Immature natural killer cell (primary cell): ENCODE measurements at places on chromosomes 5 and 9. TPM values are rescaled to one million over a fixed set of nuclear protein-coding genes. Genes with fewer than 3 reads are reported as not detected.
A peak's percentile ranks its signal among the peaks of the same experiment; 100 is the strongest.

DNA sequence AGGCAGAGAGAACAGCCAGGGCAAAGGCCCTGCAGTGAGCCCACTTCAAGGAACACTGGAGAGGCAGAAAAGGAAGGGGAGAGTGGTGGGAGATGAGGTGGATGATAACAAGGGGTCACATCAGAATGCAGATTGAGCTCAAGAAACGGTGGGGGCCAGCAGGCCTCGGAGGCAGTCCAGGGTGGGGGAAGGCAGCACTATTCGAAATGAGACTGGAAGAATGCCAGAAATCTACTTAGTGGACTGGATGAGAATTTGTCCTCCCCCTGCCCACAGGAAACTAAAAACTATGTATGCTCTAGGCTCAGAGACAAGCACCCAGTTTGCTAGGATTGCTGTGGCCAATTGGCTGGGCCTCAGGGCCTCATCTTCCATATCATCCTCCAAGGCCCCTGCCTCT lies 148.7 kb downstream of the ADAMTS12 start:
- no peak for DNase-seq

DNA sequence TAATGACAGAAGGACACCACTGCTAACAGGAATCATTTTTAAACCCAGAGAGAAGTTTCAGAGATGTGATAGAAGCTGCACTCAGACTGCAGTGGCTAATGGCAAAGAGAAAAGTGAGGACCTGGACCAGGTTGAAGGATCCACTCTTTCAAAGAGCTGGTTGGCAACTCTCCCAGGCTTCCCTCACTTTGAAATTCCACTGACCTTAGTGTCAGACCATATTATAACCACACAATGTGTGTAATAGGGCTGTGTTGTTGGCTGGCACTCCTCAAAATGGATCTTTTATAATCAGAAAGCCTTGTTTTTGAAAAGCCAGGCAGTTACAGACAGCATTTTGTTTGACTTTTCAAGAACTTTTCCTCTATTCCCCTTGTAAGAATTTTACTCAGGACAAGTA lies 280.7 kb downstream of the PRELID2 start:
- DNase-seq, result no peak

GRCh38 chr9:26928902-26929495 lies 18.0 kb downstream of the PLAA start:
- no peak for DNase-seq

GRCh38 chr5:62460578-62460983 lies 48.0 kb downstream of the IPO11 start:
- peak; percentile 33 for DNase-seq

DNA sequence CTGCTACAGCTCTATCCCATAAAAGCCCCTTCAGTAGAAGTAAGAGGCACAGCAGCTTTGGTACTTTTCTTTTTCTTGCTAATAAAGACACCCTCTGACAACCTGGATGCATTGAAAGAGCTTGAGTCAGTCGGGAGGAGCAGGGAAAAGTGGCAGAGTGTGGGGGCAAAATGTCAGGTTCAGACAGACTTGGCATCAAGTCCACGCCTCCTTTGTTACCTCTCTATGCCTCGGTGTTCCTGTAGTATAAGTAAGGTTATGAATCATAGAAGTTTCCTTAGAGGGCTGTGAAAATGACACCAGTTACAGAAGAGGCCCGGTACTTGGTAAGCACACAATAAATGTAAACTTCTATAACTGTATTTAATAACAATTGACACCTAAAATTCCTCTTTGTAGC lies 133.9 kb downstream of the ESM1 start:
- DNase-seq, result no peak

- no peak for DNase-seq
Observed at GRCh38 chr9:71830929-71831328, 62.6 kb upstream of the CEMIP2 start.

GRCh38 chr5:168211936-168212335 lies 79.5 kb upstream of the WWC1 start:
- no peak for DNase-seq

- DNase-seq, result no peak
Observed at GRCh38 chr9:119483153-119483552, 113.9 kb upstream of the BRINP1 start.

DNA sequence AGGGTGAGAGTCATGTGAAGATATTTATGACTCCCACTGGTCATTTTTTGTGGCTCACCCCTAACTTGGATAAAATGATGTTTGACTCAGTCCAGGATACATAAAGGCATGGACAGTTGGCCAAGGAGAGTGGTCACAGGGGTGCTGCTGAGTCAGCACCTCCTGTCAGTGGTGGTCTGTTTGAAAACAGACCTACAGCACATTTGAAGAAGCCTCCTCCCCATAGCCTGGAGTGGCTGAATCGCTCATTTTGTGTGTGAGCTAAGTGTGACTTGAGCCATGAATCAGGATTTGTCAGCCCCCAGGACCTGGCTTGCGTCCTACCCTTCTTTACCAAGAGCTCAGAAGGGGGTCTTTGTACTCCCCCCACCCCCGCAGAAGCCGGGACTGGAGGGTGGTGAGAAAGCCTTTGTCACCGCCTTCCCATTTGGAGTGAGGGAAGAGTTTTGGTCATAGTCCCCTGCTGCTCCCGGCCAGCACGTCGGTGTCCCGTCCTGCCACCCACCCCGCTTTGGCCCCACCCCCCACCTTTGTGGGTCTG lies 35.6 kb downstream of the TRIO start:
- DNase-seq, result no peak

- DNase-seq, result no peak
Observed at GRCh38 chr5:137195483-137195882, 303.6 kb downstream of the SPOCK1 start.

Gene ENTPD8
- not detected for polyA plus RNA-seq

Gene CARTPT
- not detected for polyA plus RNA-seq

Gene GLRX
- polyA plus RNA-seq, result 261 TPM

Gene NPR3
- not detected for polyA plus RNA-seq

Gene INSYN2B
- 0.40 TPM for polyA plus RNA-seq
